ENCODE measurements at places on chromosomes 2 and 18.

DNA sequence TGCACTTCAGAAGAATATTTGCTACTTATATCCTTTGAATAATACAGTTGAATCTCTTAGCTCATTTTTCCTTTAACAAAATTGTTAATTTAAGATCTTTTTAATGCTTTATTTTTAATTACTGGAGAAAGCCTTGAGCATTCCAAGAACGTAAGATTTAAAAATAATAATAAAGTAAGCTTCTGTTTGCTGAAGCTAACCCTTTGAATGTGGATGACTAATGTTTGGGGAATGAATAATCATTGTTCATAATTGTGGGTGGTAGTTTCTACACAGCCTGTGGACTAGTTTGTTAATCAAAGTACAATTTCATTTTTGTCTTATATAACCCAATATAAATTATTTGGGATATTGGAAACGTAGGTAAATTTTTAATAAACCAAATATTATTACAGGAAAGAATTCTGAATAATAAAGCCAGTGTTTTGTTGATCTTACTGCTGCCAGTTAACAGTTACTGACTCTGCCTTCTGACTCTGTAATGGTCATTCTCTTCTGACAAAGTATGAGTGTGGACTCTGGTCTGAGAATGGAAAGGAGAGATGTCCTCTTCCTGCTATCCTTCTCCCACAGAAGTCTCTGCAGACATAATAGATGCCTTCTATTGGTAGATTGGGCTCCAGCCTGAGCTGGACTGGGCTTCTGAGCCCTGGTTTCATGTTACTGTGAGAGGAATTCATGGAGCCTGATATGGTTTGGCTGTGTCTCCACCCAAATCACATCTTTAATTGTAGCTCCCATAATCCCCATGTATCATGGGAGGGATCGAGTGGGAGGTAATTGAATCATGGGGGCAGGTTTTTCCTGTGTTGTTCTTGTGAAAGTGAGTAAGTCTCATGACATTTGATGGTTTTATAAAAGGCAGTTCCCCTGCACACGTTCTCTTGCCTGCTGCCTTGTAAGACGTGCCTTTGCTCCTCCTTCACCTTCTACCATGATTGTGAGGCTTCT, 292.7 kb upstream of the SLC39A10 start:
- peak overlapping the region; percentile 42 for H3K27ac ChIP-seq
- H3K4me3 ChIP-seq, result no peak overlapping the region
- no peak for DNase-seq
- no peaks in the 10 kb centered on the region for H3K27me3 ChIP-seq
- no peaks in the 10 kb centered on the region for H3K36me3 ChIP-seq
- no peaks in the 10 kb centered on the region for H3K4me1 ChIP-seq

DNA sequence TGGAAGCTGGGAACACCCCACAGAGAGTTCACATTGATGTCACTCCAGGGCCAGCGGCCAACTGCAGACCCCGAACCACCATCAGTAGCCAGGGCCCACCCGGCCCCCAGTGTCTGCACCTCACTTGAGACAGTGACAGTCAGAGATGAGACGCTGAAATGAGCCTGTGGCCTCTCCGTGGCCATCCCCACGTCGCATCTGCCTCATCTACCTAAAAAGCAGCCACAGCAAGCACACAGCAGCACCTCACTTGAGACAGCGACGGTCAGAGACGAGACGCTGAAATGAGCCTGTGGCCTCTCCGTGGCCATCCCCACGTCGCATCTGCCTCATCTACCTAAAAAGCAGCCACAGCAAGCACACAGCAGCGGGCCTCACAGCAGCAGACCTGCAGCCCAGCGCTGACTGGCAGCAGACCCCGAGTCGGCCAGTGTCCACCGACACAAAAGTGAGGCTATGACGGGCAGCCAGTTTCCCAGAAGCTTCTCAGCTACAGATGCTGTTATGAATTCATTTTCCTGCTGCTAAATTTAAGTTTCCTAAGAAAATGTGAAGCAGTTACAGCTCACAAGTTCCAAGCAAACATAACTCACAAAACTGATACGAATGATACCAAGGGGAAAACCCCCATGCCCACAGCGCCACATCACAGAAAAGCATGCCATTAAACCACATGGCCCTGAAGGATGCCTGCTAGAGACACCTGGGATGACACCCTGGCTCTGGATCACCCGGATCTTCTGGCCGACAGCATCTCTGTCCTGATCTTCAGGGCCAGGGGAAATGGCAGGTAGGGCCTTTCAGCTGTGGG, 27.7 kb downstream of the SNORC start:
- H3K27ac ChIP-seq, result no peak overlapping the region
- H3K4me1 ChIP-seq, result peaks cover 18% of the 10 kb centered on the region
- H3K4me3 ChIP-seq, result no peak overlapping the region
- no peak for DNase-seq
- no peaks in the 10 kb centered on the region for H3K27me3 ChIP-seq
- no peaks in the 10 kb centered on the region for H3K36me3 ChIP-seq

DNA sequence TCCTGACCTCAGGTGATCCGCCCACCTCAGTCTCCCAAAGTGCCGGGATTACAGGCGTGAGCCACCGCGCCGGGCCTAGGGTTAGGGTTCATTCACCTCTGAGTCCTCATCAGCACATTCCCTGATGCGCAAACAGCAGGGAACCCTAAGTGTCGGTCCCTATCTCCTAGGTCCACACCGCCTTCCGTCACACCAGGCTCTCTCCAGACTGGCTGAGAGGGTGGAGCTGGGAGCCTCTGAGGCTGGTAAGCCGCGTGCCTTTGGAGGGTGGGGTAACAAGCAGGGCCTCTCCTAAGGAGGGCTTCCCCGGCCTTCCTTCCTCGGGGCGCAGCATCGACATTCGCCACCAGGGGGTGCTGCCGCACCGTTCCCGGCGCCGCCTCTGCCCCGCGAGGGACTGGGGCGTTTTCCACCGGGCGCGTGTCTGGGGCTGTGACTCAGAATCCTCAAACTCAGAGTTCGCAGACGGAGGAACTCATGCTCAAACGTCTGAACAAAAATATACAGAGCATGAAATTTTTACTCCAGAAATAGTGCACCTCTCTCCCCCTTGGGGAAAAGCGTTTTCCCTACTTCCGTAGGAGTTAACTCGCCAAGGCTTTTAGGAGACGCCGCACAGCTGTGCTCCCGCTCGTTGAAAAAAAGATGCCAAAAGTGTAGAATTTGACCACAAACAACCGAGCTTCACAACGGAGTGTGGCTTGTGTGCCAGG, 63.9 kb upstream of the ASAP2 start:
- H3K27me3 ChIP-seq, result no peaks in the 10 kb centered on the region
- DNase-seq, result peak; percentile 71
- peaks cover 32% of the 10 kb centered on the region for H3K4me1 ChIP-seq

DNA sequence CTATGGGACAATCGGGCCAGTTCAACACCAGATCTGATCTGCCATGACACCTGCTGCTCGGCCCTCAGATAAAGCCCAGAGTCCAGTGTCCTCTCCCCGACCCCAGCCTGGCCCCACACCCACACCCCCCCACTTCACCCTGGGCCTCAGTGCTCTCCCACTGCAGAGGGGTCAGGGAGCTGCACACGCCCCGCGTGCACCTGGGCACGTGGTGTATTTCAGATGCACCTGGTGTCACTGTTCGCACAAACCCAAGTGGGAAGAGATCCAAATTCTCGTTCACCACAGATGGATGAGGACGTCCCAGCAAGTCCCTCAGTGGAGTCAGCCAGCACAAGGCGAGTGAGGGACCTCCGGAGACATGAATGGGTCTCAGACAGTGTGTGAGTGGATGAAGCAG, 161.3 kb downstream of the RTP5 start:
- no peaks in the 10 kb centered on the region for H3K27me3 ChIP-seq
- no peaks in the 10 kb centered on the region for H3K4me1 ChIP-seq
- no peak for DNase-seq
- no peak overlapping the region for H3K4me3 ChIP-seq
- H3K27ac ChIP-seq, result no peak overlapping the region

DNA sequence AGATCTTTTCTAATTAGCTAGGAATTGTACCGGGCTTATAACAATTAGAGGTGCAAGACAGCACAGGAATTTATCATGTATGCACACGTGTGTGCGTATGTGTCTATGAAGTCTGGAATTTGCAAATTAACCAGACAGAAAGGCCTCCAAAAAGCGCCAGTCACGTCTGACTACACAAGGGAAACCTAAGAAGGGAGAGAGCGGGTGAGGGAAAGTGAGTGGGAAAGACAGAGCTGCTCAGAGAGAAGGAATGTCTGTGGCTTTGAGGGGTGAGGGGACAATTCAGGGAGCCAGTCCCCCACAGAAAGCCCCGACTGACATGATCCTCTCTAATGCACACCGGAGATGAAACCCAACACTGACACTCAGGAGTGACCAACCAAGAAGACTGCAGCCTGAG, 197.7 kb upstream of the SH3BP4 start:
- no peaks in the 10 kb centered on the region for H3K27me3 ChIP-seq
- no peaks in the 10 kb centered on the region for H3K36me3 ChIP-seq
- peak overlapping the region; percentile 18 for H3K27ac ChIP-seq

DNA sequence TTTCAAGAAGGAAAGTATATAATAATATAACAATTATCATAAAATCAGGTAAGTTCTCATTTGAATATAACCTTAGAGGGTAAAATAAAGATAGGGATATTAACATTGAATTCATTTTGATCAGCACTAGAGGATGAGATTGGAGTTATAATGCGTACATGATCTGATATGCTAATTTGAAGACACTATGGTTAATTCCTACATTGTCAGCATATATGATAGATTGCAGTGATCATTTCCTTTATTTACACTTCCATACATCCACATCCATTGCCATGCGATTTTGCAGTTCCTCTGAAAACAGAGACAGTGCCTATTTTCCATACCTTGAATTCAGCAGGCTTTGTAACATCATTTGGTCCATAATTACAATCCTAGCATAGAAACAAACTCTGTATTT, 519.2 kb downstream of the CCDC85A start:
- no peak overlapping the region for H3K27ac ChIP-seq
- H3K4me1 ChIP-seq, result no peaks in the 10 kb centered on the region
- no peak overlapping the region for H3K4me3 ChIP-seq
- H3K27me3 ChIP-seq, result no peaks in the 10 kb centered on the region

GRCh38 chr2:171688129-171688465, 828 bp downstream of the DYNC1I2 start:
- peak overlapping the region; percentile 97 for H3K27ac ChIP-seq
- peak overlapping the region; percentile 98 for H3K4me3 ChIP-seq
- H3K27me3 ChIP-seq, result peaks cover 3% of the 10 kb centered on the region
- no peak for DNase-seq

GRCh38 chr2:192190474-192190873, 4.3 kb downstream of the TMEFF2 start:
- no peak overlapping the region for H3K4me3 ChIP-seq
- peaks cover 4% of the 10 kb centered on the region for H3K4me1 ChIP-seq
- H3K36me3 ChIP-seq, result no peaks in the 10 kb centered on the region
- H3K27ac ChIP-seq, result no peak overlapping the region
- peaks cover 10% of the 10 kb centered on the region for H3K27me3 ChIP-seq
- DNase-seq, result no peak

DNA sequence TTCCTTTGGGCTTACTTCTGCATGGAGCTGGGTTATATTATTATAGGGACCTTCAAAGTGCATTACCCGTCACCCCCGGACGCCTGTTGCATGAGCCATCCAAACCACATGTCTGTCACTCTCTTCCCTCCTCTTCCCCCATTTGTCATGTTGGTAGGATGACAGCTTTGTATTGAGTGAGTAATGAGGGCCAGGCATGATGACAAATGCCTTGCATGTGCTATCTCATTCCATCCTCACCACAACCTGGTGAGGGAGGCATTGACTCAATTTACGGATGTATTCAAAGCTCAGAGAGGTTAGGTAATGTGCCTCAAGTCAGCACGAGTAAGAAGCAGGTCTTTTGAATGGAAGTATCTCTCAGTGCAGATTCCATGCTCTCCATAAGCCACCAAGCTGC, 510.5 kb upstream of the TNP1 start:
- no peaks in the 10 kb centered on the region for H3K4me1 ChIP-seq
- H3K27me3 ChIP-seq, result no peaks in the 10 kb centered on the region
- no peak overlapping the region for H3K27ac ChIP-seq
- no peak for DNase-seq
- no peaks in the 10 kb centered on the region for H3K36me3 ChIP-seq
- H3K4me3 ChIP-seq, result no peak overlapping the region

Data from Panc1 (cell line).